ENCODE measurements at places on chromosomes 13 and 19. TPM values are rescaled to one million over a fixed set of nuclear protein-coding genes. Genes with fewer than 3 reads are reported as not detected.

Gene RXFP2
- not detected for polyA plus RNA-seq

GRCh38 chr19:11382898-11383705 is 1.0 kb downstream of the EPOR start:
- DNase-seq = peak; percentile 17

DNA sequence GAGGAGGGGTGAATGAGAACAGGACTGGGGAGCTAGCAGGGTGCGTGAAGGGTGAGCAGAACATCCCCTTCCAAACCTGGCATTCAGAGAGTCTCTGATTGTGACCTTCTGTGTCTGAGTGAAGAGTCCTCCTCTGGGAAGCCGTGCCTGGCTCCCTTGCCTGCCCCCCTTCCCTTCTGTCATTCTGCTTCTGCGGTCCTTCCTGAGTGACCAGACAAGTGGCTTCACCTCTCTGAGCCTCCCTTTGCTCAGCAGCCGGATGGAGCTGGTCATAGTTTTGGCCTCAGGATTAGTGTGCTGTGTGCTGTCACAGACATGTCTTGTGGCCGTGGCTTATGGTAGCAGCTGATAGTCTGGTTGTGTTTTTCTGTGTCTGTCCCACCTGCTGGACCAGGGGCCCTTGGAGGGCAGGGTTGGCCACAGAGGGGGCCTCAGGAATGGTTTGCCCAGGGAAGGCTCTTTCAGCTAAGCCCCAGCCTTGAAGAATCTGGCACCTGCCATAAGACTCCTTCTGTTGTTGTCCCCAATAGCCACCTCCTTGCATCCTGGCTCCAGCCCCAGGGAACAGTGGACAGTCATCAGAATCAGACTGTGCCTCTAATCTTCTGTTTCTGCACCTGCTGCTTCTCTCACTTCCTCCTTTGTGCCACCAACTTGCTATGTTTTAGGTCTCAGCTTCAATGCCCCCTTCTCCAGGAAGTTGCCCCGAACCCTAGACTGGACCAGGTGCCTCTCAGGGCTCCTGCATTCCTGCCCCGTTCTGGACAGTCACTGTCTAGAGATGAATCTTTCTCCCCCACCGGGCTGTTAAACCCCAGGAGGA is 5.9 kb downstream of the CLPTM1 start:
- no peak for DNase-seq

Gene NALCN
- 0.34 TPM for polyA plus RNA-seq

Gene ZNF99
- polyA plus RNA-seq = 0.71 TPM

Gene CLEC17A
- polyA plus RNA-seq = 0.23 TPM

- no peak for DNase-seq
Measured at GRCh38 chr19:40889366-40889765, 7.3 kb upstream of the CYP2A7 start.

- DNase-seq = no peak
Measured at GRCh38 chr13:21683034-21683733, 12.3 kb downstream of the FGF9 start.

Gene NCAN
- 0.03 TPM for polyA plus RNA-seq

GRCh38 chr19:4639531-4640246 is 373 bp downstream of the TNFAIP8L1 start:
- DNase-seq = no peak

Gene SLC6A16
- 2.7 TPM for polyA plus RNA-seq

- DNase-seq = no peak
Measured at GRCh38 chr19:39924389-39924788, 10.0 kb downstream of the FCGBP start.

- no peak for DNase-seq
Measured at GRCh38 chr13:48831248-48831647, 144.5 kb upstream of the FNDC3A start.

Gene ZIC5
- polyA plus RNA-seq = not detected

Gene RAB3A
- polyA plus RNA-seq = 6.2 TPM

- no peak for DNase-seq
Measured at GRCh38 chr13:46170687-46171086, 11.3 kb downstream of the LCP1 start.

GRCh38 chr13:46665633-46666482 is 112.9 kb downstream of the LRCH1 start:
- no peak for DNase-seq

DNA sequence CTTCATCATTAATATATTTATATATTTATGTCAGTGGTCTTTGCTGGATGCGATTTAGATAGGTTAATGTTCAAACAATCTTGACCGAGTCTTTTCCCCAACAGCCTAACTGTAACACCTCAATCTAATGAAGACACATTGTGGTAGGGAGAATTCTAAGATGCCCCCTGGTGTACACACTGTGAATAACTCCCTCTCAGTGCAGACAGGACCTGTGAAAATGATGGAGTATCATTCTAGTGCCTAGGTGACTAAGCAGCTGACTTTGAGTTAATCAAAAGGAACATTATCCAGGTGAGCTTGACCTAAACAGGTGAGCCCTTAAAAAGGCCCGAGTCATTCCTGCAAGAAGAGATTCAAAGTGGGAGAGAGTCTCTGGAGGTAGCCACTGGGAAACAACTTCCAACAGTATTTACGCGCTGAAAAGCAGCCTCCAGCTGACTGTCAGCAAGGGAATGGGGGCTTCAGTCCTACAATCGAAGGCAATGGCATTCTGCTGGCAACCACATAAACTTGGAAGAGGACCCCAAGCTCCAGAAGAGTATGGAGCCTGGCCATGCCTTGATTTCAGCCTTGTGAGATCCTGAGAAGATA is 28.0 kb upstream of the KBTBD7 start:
- DNase-seq = peak; percentile 6

DNA sequence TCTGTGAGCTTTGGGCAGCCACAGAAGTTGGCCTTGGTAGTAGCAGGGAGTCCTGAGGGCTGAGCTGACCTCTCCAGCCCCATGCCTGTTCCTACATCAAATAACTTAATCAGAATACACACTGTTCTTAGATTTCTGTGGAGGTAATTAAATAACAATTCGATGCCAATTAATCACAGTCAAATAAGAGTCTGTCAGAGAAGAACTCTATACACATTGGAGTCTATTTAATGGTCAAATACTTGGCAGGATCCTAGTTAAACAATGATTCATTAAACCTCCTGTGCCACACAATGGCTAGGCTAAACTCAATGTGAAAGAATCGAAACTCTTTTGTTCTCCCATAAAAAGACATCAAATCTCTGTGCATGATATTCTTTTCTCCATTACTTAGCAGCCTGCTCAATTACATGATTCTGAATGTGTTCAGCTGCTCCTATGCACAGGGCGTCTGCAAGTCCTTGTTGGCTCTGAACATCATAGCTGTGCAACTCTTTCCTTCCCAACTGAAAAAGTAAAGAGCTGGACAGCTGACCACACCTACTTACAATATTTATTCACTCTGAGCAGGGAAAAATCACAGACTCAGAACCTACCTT is 173.1 kb downstream of the ABCC4 start:
- no peak for DNase-seq

Data from right lung (tissue), 10 donors.